Hematopoietic multipotent progenitor cell (in vitro differentiated cells): ENCODE measurements at places on chromosomes 2 and 18.

DNA sequence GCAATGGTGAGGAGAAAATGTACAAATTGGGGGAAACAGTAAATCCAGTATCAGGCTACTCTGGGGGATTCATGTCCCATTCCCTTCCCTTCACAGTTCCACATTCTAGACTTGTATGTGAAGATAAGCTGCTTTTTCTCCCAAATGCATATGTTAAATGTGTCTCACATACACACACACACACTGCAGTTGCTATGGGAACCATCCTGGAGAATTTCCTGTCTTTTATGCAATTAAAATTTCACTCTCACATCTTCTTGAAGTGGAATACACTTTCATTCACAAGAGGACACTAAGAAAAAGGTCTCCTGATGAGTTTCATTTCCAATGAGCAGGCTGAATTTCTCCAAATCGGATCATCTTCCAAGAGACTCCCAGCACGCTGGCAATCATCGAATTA lies 366.0 kb downstream of the LRATD1 start:
- DNase-seq: no peak

- DNase-seq: peak; percentile 57
Observed at GRCh38 chr2:11344956-11345677, 681 bp upstream of the ROCK2 start.

- DNase-seq: no peak
Observed at GRCh38 chr2:46967990-46968647, 52.5 kb upstream of the MCFD2 start.

DNA sequence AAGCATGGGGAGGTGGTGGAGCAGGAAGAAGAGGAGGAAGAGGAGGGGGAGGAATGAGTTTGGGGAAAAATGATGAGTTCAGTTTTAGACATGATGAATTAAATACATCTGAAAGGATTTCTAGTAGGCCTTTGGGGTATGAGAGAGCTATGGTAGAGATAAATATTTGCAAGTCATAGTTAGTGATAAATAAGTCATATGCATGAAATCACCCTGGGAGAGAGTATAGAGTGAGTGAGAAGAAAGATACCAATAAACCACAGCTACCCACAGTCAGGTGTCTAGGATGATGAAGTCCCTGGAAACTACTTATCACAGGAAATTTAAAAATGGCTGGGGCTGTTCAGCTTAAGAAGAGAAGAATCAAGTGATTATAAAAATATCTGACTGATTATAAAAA lies 240.5 kb downstream of the RDH14 start:
- no peak for DNase-seq

GRCh38 chr2:165897726-165898125 lies 55.9 kb downstream of the TTC21B start:
- no peak for DNase-seq
